HT-29 (cell line): ENCODE measurements at places on chromosomes 4 and X.

GRCh38 chrX:98379134-98379533 lies 1495.4 kb downstream of the RPA4 start:
- peak; percentile 45 for DNase-seq

GRCh38 chr4:120517966-120518365 lies 404.6 kb downstream of the PRDM5 start:
- peak; percentile 28 for DNase-seq

DNA sequence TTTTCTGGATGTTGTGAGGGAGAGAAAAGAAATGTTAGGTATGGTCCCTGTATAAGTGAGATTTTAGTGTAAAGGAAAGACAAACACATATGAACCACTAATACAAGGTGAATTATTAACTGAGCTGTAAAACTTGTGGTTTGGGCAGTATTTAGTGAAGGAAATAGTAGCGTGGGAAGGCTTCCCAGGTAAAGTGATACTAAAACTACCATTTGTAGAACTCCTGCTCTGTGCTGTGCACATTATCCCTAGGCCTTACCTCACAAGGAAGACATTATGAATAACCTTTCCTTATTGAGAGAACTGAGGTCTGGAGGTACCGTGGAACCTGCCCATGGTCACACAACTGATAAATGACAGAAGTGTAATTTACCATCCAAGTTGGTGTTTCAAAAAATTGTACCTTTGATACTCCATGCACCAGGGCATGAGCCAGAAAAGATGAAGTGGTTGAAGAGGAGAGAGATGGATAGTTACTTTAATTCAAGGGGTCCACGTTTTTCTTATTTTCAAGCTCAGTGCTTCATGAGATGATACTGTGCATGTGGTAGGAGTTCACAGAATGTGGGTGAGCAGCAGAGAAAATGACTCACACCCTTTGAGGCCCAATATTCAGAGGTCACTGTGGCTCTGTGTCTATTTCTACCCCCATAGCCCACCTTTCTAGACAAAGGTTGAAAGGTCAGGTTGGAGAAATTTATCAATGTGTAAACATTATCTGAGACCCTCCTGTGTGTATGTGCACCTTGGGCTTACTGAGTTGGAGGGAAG lies 2.6 kb upstream of the VSIG4 start:
- DNase-seq: peak; percentile 31

- peak; percentile 23 for DNase-seq
Measured at GRCh38 chr4:140180577-140180976, 26.6 kb upstream of the MAML3 start.

GRCh38 chr4:81227968-81228367 lies 12.9 kb upstream of the PRKG2 start:
- DNase-seq: no peak

DNA sequence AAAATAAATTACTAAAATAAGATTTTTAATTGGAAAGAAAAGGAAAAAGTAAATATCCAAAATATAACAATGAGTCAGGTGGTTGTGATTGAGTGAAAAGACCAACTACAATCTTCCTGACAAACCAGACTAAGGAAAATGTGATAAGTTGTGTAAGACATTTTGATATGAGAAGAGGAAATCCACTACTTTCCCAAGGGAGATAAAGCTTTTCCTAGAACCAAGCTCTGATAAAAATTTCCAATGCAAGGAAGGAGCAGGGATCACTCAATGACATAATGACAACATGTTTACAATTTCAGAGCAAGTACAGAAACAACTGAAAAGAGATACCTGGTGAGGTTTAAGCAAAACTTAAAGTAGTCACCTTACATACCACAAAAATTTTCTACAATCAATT lies 305.1 kb upstream of the RASGEF1B start:
- DNase-seq: no peak

DNA sequence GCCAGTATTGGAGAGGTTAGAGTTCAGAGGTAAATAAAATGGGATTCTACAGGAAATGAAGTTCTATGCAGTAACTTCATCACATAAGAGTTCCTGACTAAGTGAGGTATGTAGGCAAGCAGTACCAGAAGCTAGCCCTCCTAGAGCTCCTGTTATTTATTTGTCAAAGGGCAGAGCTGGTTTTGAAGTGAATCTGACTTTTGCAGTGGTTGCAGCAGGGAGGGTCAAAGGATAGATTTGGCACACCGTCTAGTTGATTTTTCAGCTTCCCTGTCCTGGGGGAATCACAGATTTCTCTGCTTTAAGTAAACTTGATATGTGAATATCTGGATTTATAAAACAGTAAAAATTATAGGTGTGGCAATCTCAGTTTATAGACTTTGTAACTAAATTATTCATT lies 130.7 kb downstream of the IL1RAPL2 start:
- no peak for DNase-seq

DNA sequence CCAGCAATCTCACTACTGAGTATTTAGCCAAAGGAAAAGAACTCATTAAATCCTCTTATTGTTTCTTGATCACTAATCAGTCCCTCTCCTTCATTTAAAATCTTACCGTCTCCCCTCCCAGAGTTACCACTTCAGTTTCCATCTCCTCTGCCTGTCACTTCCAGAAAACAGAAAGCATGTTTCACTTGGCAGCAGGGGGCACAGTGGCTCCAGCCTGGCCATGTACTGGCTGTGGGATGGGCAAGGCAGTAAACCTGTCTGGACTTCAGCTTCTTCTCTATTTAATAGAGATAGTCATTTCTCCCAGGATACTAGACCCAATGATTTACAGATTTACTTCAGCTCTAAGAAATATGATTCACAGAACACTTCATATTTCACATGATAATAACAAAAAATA lies 63.2 kb downstream of the CD40LG start:
- peak; percentile 29 for DNase-seq
